Stimulated activated CD4-positive, alpha-beta T cell treated with anti-CD3 and anti-CD28 coated beads, Interleukin-1b, Interleukin-23, amount 100 ng/mL, for 1 hour (primary cell): ENCODE measurements at places on chromosomes 12 and 14.

DNA sequence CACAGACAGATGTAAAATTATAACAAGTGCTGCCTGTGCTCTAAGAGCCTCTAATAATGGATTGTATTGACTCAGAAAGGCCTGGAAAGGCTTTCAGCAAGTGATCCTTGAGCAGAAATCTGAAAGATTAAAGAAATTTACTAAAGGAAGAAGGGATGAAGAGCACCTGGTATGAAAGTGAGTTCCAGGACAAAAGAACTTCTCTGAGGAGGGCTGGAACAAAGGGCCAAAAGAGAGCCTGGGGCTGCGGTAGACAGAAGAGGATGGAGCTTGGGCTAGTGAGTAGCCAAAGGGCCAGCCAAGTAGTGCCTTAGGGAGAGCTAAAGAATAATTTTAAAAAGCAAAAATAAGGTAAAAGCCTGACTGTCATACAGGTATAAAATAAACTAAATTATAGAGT lies 44.0 kb downstream of the BCAT1 start:
- DNase-seq = no peak

- DNase-seq = no peak
Measured at GRCh38 chr12:18955594-18955993, 173.9 kb upstream of the PLEKHA5 start.

GRCh38 chr14:92493024-92493423 lies 20.6 kb upstream of the RIN3 start:
- DNase-seq = no peak

GRCh38 chr14:100346306-100347091 lies 23.4 kb downstream of the SLC25A47 start:
- DNase-seq = no peak

GRCh38 chr12:59652130-59652529 lies 56.3 kb downstream of the SLC16A7 start:
- DNase-seq = no peak

DNA sequence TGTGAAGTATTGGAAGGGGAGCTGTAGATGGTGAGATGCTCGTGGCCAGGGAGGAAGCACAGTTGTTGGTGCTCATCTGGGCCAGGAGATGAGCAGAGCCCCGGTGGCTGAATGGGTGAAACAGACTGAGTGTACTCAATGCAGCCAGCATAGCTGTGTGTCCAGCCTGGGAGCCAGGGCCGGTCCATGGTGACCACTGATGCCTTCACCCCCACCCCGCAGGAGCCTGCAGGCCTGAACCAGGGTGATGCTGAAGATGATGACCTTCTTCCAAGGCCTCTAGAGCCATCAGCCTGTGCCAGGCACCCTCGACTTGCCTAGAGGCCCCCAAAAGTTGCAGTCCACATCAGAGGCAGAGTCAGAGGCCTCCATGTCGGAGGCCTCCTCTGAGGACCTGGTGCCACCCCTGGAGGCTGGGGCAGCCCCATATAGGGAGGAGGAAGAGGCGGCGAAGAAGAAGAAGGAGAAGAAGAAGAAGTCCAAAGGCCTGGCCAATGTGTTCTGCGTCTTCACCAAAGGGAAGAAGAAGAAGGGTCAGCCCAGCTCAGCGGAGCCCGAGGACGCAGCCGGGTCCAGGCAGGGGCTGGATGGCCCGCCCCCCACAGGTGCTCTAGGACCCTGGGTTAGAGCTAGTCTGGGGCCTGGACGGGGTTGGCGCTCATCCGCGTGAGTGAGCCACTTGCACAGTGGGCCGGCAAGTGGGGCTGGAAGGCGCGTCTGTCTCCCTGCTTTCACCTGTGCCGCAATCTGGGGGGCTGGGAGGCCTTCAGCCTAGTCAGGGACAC lies 3.0 kb downstream of the TNFAIP2 start:
- DNase-seq = no peak

- DNase-seq = no peak
Measured at GRCh38 chr12:124097701-124098100, 124.7 kb downstream of the ZNF664 start.

DNA sequence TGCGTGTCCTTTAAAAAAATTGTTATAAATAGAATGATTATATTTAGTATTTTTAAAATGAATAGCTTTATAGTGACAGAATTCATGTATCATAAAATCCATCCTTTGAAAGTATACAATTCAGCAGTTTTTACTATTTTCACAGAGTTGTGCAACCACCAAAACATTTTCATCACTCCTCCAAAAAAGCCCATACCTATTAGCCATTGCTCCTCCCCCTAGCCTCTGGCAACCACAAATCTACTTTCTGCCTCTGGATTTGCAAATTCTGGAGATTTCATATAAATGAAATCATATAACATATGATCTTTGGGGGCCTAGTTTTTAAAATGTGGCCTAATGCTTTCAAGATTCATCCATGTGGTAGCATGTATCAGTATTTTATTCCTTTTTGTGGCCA lies 117.9 kb upstream of the MED13L start:
- no peak for DNase-seq

GRCh38 chr14:57060276-57060955 lies 208.3 kb downstream of the EXOC5 start:
- no peak for DNase-seq

DNA sequence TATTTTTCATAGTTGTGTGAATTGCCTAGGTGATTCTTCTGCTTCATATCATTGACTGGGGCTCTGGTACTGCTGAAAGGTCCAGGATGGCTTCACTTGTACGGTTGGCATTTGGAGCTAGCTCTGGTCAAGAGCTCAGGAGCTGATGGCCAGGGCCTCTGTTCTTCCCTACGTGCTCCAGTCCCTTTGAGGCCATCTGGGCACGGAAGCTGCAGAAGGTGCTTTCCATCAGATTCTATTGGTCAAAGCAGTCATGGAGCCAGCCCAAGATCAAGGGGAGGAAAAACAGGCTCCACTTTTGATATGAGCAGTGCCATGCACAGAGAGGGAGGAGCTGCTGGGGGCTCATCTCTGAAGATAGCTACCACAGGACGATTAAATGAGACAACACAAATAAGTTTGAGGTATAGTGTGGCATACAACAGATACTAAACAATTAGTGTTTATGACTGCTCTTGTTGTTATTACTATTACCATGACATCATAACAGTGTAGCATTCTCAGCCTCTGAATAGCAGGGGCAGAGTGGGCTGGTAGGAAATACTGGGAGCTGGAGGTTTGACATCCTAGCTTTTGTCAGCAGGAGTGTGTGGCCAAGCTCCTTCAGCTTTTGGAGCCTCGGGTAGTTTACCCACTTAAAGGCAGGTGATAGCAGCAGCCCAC lies 10.4 kb downstream of the KRT83 start:
- no peak for DNase-seq

DNA sequence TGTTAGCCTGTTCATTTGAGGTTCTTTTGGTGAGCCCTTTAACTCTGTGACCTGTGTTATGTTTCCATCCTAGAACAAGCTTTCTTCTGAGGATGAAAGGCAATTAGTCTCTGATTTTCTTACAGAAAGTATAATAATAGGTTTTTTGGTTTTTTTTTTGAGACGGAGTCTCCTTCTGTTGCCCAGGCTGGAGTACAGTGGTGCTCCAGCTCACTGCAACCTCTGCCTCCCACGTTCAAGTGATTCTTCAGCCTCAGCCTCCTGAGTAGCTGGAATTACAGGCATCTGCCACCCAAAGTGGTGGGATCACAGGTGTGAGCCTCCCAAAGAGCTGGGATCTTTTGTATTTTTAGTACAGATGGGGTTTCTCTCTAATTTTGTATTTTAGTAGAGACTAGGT lies 52.7 kb upstream of the SYNE2 start:
- no peak for DNase-seq

- no peak for DNase-seq
Measured at GRCh38 chr12:15977999-15978951, 67.1 kb downstream of the DERA start.

DNA sequence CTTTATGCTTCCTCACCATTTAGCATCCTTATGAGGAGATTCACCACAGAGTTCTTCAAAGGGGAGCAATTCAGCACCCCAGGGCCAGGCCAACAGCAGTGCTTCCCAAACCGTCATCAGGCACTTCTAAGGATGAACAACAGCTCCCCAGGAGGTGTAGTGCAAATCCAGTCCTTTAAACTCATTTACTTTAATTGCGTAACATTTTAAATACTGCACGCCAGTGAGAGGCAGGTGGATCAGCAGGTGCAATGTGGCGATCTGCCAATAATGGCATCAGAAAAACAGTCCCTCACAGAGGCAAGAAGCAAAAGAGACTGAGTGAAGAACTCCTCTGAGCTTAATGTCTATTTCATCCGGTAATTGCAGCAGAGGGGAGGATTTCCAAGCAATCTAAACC lies 770.9 kb upstream of the FOXG1 start:
- no peak for DNase-seq

DNA sequence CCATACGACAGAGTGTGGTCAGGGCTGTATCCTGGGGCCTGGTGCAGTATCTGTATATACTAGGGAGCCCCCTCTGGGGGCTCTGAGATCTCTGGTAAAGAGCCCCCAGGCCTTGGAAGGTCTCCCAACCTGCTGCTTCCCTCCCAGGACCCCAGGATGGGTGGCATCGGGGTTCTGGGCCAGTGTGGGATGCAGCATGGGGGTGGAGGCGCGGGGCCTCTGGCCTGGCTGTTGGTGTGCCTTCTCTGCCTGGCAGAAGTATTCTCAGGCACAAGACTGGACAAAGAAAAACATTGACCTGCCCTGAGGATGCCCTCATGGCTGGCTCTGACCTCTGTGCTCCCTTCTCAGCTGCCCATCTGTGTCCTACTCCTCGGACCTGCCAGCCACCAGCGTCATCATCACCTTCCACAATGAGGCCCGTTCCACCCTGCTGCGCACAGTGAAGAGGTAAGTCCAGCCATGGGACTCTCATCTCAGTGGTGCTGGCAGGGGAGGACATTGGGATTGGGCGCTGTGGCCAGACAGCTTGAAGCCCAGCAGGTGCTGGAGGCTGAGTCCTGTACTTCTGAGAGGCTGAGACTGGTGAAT lies 64.5 kb downstream of the GALNT16 start:
- DNase-seq = no peak

- no peak for DNase-seq
Measured at GRCh38 chr12:89731089-89731488, 22.5 kb upstream of the ATP2B1 start.

GRCh38 chr14:105059035-105059924 lies 6.0 kb downstream of the GPR132 start:
- no peak for DNase-seq

GRCh38 chr14:91253795-91254323 lies 9.4 kb upstream of the GPR68 start:
- no peak for DNase-seq

- no peak for DNase-seq
Measured at GRCh38 chr12:86081843-86082242, 174.3 kb downstream of the MGAT4C start.

- no peak for DNase-seq
Measured at GRCh38 chr12:89781156-89781555, 72.5 kb upstream of the ATP2B1 start.

GRCh38 chr12:64497903-64498302 lies 46.0 kb downstream of the TBK1 start:
- no peak for DNase-seq

GRCh38 chr12:6069437-6070093 lies 54.9 kb downstream of the VWF start:
- DNase-seq = no peak

DNA sequence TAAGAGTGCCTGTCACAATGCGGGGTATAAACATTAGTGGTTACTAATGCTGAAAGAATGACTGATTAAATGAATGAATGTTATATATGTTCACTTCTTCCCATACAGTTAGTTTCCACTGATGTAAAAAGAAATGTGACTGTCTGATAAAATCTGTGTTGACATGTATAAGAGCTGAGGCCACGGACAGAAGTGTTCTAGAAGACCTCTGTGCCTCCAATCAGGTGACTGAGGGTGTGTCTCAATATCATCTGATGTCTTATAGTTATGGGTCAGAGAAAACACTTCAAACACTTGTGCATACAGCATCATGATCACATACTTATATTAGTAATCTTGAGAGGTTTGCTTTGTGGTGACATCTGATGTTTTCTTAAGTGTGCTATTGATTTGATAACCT lies 183.4 kb downstream of the TTC7B start:
- DNase-seq = no peak

DNA sequence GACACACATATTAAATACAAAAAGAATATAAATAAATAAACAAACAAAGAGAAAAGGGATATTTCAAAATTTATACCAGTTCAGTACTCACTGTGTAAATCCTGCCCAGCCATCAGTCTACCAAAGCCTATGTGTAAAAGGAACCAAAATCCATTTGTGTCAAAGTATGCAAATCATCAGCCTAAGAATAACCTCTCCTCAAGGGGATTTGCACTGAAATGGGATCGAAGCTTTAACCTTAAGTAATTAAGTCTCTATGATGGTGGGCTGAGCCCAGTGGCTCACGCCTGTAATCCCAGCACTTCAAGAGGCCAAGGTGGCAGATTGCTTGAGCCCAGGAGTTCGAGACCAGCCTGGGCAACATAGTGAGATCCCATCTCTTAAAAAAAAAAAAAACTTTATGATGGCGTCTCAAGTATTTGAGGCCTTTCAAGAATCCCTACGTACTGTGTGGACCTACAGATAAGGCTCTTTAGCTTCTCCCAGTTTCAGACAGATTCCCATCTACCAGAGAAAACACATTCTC lies 57.8 kb upstream of the METAP2 start:
- DNase-seq = no peak

DNA sequence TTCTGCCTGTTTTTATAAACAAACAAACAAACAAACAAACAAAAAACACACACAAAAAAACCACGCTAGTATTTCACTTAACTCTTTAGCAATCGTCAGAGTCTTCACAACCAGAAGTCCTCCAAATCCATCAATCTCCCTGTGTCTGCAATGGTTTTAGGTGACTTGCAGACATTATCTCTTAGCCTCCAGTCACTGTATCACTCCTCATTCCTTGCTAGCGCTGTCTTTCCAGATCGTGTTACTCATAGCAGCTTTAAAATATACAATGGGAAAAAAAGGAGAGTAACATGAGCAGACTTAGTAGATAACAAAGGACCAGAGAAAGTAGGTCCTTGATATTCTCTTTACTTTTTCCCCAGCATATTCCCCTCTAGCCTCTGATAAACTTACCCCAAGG lies 15.5 kb upstream of the ETNK1 start:
- no peak for DNase-seq

DNA sequence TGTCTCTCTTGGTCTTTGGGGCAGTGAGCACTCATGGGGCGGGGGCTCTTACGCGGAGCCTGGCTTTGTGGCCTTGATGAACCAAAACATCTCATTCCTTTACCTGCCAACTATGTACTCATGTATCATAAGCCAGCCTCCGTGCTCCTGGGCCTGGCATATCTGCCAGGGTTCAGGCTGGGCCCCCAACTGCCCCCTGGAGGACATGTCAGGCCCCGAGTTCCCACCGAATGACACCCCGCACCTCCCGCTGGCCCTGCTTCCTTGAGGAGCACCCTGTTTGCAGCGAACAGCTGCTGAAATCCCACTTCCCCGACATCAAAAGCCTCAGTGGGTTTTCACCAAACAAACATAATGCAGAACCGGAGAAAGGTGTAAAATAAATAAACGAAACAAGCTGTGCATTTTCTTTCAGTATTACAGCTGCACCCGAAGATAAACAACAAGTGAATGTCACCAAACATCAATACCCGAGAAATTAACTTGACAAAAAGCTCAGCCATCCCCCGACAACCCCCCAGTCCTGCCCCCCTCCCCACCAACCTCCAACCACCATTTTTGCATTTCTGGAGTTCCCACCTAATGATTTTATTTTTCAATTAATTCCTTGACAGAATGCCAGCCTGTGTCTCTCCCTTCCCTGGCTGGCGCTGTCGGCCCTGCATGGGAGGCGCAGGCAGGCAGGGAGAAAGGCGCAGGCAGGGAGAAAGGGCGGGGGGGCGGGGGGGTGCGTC lies 139.2 kb downstream of the RBM19 start:
- no peak for DNase-seq
